ENCODE measurements at places on chromosomes 3 and 15.

DNA sequence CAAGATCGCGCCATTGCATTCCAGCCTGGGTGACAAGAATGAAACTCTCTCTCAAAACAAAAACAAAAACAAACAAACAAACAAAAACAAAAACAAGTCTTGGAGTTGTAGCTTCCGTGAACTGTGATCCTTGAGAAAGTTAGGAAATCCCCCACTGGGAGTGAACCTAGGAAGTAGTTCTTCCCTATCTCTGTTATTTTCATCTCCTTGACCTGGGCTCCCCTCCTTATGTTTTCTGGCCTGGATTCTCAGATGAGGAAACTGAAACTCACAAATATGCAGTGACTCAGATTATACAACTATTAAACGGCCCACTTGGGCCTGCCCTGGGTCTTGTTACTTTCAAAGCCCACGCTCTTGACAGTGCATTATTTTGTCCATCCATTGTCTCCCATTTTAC is 29.7 kb downstream of the SAXO2 start:
- DNase-seq: no peak

GRCh38 chr3:130565224-130565623 is 48.2 kb downstream of the COL6A6 start:
- DNase-seq: no peak

GRCh38 chr3:171615686-171616085 is 155.5 kb upstream of the TNIK start:
- DNase-seq: no peak

DNA sequence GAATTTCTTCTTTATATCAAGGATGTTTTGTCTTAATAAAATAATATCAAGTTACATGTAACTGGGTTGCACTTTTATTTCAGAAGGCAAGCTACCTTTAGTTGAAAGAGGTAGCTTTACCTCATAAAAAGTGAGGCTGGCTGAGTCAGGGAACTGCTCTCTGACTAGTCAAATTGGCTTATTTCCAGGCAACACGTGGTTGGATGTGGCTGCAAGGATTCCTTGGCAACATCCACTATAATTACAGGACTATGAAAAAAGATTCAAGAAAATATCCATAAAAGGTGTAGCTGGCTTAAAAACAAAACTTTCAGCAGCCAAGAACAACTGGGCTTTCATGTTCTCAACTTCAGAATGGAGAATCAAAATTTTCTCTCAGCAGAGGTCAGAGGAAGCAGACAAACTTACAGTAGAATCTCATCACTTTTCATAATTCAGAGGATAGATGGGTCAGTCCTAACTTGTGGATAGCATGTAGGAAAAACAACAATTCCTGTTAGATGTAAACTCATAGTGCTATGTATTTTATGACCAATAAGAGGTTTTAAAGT is 779.1 kb downstream of the MECOM start:
- peak; percentile 86 for DNase-seq

GRCh38 chr3:117645561-117646242 is 936.1 kb downstream of the TUSC7 start:
- peak; percentile 8 for DNase-seq

DNA sequence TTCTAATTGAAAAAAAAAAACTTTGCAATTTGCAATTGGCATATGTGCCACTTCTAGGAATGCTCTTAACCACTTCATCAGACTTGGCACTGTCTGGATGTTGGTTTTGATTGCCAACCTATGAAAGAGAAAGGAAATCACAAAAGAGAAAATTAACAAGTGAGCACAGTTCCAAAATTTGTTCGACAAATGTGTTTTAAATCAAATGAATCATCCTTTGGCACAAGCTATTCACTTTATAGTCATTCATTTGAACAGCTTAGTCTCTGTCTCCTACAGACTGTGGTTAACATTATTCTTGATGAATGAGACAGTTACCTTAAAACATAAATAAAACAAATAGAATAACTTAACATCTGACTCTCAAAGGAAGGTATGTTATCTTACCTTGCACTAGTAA is 265.0 kb downstream of the EPHA3 start:
- DNase-seq: no peak

DNA sequence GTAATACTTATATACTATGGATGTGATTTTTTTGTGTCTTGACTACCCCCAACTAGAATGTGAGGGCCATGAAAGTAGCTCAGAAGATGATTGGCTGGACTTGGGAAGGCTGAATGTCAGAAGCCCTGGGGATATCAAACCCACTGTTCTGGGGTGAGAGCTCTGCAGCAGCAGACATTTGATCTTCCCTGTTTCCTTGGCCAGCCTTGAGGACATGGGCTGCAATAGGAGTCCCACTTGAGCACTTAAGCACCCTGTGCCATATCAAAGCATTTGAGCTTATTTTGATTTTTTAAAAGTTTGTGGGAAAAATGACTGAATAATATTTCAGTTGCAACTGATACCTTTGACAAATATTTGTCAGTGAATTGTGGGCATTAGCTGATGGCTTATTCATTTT is 21.7 kb downstream of the GTF2E1 start:
- no peak for DNase-seq

GRCh38 chr15:59290295-59291212 is 82.1 kb downstream of the MYO1E start:
- no peak for DNase-seq

- DNase-seq: no peak
Observed at GRCh38 chr15:60839510-60840211, 360.7 kb upstream of the ICE2 start.

GRCh38 chr15:68511073-68511991 is 67.5 kb upstream of the CORO2B start:
- no peak for DNase-seq

DNA sequence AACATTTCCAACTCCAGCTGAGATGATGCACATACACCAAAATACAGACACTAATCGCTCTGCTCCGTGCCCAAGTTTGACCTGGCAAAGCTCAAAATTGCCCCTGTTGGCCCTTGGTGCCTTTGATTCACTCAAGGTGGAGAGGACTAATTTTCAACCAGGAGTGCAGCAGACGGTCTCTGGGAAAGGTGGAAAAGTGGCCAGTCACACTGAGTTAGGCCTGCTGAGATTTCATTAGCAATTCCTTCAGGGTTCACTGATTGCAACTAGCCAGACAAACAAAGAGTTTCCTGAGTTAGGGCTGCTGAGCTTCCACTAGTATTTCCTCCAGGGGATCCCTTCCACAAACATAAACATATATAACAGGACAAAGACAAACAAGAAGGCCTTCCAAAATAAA is 28.7 kb upstream of the LHFPL4 start:
- no peak for DNase-seq

- DNase-seq: peak; percentile 47
Observed at GRCh38 chr3:167740961-167741587, 5.6 kb downstream of the SERPINI1 start.

DNA sequence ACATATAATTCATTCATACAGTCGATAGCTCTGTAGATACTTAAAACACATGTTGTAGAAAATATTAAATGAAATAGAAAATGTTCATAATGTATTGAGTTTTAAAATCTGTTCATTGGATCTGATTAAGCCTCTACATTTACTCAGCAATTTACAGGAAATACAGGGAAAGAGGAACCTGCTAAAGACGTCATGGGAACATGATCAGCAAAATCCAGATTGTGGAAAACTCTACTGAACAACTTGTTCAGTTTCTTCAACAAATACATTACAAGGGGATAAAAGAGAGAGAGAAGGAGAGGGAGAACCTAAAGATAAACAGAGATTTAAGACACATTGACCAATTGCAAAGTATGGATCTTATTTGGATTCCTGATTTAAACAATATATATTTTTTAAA is 46.7 kb downstream of the KLHL6 start:
- DNase-seq: no peak

DNA sequence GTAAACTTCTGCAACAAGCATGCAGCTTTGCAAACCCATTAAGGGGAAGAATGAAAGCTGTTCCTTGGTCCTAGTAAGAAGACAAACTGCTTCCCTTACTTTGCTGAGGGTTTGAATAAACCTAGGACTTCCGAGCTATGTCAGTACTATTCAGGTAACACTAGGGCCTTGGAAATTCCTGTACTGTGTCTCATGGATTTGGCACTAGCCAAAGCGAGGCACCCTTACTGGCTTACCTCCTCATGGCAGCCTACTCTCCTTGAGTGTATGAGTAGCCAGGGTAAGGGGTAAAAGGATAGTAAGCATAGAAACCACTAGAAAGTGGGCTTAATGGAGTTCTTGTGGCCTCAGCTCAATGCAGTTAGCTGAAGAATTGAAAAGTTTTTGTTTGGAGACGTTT is 224.2 kb downstream of the P3H2 start:
- DNase-seq: no peak

DNA sequence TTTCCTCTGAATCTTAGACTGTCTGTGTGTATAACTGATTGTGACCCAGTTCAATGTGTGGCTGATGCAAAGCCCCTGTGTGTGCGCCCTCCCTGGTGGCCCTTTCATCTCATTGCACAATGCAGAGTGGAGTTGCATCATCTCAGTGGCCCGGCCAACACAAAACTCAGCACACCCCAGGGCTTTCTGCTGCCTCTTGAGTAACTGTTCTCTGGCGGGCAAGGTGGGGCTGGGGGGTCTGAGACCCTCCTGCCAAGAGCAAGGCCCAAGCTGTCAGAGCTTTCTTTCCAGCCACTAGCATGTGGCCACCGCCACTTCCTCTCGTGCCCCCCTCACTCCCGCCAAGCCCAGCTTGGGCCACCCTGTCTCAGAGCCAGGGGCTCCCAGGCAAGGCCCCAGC is 80.7 kb upstream of the ALDH1L1 start:
- DNase-seq: peak; percentile 11

DNA sequence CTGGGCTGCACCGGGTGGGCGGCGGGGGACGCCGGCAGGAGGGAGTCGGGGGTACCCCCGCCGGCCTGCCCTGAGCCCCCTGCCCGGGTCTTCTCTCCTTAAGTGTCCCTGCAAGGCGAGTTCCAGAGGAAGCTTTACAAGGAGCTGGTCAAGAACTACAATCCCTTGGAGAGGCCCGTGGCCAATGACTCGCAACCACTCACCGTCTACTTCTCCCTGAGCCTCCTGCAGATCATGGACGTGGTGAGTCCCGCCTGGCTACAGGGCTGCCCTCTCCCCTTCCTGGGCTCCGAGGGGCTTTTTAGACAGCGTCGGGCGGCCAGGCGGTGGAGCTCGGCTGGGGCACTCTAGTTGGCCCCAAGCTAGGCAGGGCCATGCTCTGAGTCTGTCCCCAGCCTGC is 480 bp downstream of the CHRNA7 start:
- DNase-seq: no peak

DNA sequence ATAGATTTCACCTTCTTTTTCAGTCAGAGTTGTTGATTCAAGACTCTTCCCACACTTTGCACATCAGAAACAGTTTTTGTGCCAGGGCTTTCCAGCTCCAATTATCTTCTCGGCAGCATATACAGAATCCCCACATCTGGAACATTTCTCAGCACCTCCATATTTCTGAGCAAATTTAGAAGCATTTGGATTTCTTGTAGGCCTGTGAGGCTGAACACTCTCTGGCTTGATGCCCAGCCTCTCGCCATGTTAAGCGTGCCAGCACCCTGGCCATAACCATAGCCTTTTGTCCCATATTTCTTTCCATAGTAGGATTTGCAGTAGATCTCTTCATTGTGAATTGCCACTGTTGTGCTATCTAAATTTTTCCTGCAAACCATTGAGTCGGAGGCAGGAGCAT is 28.3 kb downstream of the CD80 start:
- no peak for DNase-seq

GRCh38 chr15:81373176-81373575 is 837 bp downstream of the TMC3 start:
- no peak for DNase-seq

- DNase-seq: no peak
Observed at GRCh38 chr3:142866841-142867631, 21.8 kb downstream of the PCOLCE2 start.

DNA sequence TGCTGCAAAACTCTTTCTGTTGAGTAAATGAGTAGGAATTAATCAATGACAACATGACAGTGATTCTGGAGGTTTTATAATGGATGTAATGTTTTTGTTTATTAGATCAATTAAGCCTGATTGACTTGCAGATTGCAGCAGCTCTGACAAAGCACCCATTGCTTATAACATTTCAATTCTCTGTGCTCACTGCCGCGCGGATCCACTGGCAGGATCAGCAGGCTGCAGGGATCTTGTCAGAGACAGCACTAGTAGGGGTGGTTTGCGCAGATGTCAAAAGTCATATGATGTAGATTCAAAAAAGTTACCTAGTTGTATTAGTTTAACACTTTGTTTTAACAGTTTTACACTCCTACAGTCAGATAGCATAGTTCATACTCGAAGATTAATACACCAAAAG is 93.4 kb downstream of the MBNL1 start:
- no peak for DNase-seq

GRCh38 chr3:40985195-40985594 is 214.1 kb upstream of the CTNNB1 start:
- DNase-seq: peak; percentile 15

GRCh38 chr15:72797834-72798233 is 14.3 kb upstream of the ADPGK start:
- no peak for DNase-seq

- DNase-seq: no peak
Observed at GRCh38 chr3:146658841-146659240, 53.7 kb upstream of the PLSCR5 start.

- no peak for DNase-seq
Observed at GRCh38 chr3:184741259-184741556, 29.3 kb upstream of the MAGEF1 start.
